Thyroid gland (tissue), 4 donors: ENCODE measurements at places on chromosomes 12 and 14.

DNA sequence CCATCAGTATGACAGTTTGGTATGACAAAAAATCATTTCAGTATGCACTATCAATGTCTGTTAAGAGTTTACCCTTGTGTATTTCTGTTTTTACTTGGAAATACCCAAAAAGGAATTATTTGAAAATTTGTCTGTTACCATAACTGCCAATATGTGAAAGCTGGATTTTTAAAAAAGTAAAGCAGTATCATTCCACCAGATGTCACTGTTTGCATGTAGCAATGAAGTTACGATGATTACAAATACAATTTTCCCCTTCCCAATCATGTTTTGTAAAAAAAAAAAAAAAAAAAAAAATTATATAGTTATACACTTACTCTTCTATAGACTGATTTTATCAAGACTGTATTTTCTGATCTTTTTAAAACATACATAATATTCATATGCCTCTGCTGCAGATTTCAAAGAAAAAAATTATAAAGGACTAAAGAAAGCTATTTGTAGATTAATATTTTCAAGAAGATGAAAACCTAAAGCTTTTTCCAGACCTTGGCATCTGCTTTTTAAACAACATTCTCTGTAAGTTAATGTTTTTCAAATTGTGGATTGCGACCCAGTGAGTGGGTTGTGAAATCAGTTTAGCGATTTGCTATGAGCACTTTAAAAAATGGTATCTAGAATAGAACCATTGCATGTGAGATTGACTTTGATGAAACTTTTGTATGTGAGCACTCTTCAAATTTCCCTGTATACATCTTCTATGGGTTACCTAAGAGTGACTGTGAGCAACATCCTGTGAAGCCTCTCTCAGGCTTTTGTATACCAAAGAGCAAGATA, 114.2 kb downstream of the TTC6 start:
- no peak for DNase-seq

GRCh38 chr14:88727057-88727456, 65.7 kb downstream of the EML5 start:
- no peak for DNase-seq

DNA sequence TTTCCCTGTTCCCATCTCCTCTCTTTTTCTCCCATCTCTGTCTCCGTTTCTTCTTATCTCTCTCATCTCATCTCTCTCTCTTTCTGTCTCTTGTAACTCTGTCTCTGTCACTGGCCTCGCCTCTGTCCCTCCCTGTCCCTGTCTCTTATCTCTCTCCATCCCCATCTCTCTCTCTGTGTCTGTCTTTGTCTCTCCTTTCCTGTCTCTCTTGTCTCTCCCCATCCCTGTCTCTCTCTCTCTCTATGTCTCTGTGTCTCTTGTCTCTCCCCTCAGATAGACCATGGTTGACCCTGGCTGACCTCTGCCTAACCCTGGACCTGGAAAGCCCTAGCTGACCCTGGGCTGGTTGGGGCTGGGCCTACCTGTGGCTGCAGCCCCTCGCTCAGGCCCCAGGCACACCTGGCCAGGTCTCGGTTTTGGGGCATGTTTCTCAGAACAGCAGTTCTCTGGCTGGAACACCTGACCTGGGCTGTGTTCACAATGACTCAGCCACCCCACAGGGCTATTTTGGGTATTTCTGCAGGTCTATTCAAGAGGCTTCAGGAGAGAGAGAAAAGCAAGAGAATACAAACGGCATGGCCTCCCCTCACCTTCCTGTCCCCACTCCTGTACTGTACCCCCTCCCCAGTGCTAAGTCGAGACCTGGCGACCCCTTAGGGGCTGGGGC, 174.4 kb downstream of the TMEM121 start:
- DNase-seq, result no peak

DNA sequence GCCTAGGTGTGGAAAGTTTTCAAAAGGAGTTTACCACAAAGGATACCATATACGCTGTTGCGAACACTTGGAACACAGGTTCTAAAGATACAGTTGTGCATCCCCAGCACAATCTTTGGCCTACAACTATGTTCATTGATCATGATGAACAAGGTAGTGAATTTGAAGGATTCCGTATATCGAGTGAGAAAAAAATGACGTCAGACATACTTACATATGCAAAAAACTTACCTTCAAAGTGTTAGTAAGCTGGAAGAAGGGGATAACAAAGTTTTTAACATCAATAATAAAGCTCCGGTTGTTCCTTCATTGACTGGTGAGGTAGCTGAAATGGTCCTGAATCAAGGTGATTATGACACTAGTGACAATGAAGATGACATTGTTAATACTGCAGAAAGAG, 133.9 kb upstream of the PDE3A start:
- no peak for DNase-seq

DNA sequence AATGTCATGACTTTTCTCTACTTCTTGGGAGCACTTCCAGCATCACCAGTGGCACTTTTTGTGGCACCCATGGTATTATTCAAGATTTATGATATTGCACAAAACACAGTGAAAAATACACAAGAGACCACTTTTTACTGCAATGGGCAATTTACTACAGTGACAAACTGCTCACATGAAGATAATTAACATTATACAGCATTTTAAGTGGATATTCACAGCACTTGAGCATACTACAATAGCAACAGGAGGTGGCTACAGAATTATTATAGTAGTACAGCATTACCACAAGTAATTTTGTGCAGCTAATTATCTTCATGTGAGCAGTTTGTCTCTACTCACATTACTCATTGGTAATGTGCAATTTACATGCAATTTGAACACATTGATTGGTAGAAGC, 18.3 kb downstream of the IL26 start:
- no peak for DNase-seq

DNA sequence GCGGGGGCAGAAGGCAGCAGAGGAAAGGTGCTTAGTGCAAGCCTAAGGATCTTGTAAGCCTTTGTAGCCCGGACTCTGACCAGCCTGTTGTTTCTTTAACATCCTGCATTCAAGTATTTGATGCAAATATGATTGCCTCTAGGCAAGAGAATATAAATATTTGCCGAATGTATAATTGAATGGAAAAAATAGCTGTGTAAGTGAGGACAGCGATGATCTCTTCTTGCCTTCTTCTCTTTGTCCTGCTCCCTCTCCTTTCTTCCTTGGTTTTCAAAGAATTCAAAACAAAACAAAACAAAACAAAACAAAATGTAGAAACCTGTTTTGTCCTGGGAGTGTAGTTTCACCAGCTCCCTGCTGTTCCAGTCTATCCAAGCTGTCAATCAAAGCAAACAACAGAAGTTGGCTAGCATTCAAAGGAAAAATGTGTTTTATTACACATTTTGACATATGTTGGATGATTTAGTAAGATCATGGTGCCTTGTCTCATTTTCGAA, 74.9 kb upstream of the CPM start:
- DNase-seq, result no peak
